ENCODE measurements at places on chromosomes 7 and 10. TPM values are rescaled to one million over a fixed set of nuclear protein-coding genes. Genes with fewer than 3 reads are reported as not detected.

The DMBT1 gene
- total RNA-seq = not detected

The PTPRZ1 gene
- total RNA-seq = not detected

DNA sequence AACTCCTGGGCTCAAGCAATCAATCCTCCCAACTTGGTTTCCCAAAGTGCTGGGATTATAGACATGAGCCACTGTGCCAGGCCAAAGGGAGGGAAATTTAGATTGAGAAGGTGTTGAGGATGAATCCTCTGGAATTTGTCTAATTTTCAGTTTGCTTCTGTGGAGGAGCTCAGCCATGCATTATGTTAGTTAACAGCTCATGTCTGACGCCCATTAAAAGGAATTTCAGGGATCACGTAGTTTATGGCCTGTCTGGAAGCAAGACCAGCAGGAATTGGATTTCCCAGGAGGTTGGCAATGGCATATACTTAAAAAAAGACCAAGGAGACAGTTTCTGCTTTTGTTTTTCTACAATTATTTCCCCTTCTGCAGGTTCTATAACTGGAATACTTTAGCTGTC lies 165.7 kb downstream of the OTUD1 start:
- peaks cover 2% of the 10 kb centered on the region for H3K27me3 ChIP-seq
- H3K36me3 ChIP-seq = no peaks in the 10 kb centered on the region

DNA sequence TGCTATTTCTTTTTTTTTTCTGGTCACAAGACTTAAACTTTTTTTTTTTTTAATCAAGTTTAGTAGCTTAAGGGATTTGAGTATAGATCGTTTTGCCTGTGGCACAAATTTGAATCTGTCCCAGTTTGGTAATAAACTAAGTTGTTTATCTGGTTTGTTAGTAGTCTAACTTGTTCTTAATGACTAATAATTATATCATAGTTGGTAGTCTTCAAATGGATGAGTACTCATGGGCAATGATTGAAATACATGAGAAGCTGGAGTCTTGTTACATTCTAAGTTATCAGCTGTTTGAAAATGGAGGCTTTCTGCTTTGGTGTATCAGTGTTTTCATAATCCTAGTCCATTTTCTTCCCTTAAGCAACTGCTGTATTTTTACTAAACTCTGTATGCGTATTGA lies 12.3 kb downstream of the BTAF1 start:
- DNase-seq = no peak
- H3K4me1 ChIP-seq = peaks cover 2% of the 10 kb centered on the region
- no peaks in the 10 kb centered on the region for H3K36me3 ChIP-seq
- H3K27me3 ChIP-seq = no peaks in the 10 kb centered on the region
- no peak overlapping the region for H3K27ac ChIP-seq

- H3K27ac ChIP-seq = no peak overlapping the region
- no peak for DNase-seq
- H3K36me3 ChIP-seq = no peaks in the 10 kb centered on the region
- peaks cover 3% of the 10 kb centered on the region for H3K27me3 ChIP-seq
- H3K4me3 ChIP-seq = no peak overlapping the region
Observed at GRCh38 chr7:24192691-24193090, 91.3 kb upstream of the NPY start.

The SPAG6 gene
- not detected for total RNA-seq

- H3K4me1 ChIP-seq = peaks cover 36% of the 10 kb centered on the region
- H3K36me3 ChIP-seq = peaks cover 60% of the 10 kb centered on the region
- H3K27me3 ChIP-seq = no peaks in the 10 kb centered on the region
- DNase-seq = no peak
Observed at GRCh38 chr7:106871793-106872571, 6.9 kb downstream of the PIK3CG start.

DNA sequence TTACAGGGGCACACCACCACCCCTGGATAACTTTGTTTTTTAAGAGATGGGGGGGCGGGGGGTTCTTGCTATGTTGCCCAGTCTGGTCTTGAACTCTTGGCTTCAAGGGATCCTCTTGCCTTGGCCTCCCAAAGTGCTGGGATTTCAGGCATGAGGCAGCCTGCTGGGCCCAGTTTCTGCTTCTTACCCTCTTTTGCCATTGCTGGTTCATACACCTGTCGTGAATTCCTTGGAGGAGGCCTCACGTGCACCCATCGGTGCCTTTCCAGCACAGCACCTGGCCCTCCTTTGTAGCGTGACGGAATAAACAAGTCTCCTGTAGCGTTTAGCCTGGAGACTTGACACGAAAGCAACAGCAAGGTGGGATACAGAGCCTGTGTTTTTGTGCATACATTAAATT lies 75.5 kb downstream of the CARD11 start:
- H3K27me3 ChIP-seq = no peaks in the 10 kb centered on the region
- DNase-seq = no peak
- H3K36me3 ChIP-seq = peaks cover 3% of the 10 kb centered on the region
- no peak overlapping the region for H3K4me3 ChIP-seq
- no peak overlapping the region for H3K27ac ChIP-seq

GRCh38 chr7:22445140-22445743 lies 54.7 kb downstream of the STEAP1B start:
- no peaks in the 10 kb centered on the region for H3K27me3 ChIP-seq
- DNase-seq = no peak
- H3K4me3 ChIP-seq = no peak overlapping the region
- H3K27ac ChIP-seq = no peak overlapping the region

GRCh38 chr10:108180878-108181277 lies 1016.4 kb upstream of the SORCS1 start:
- no peak overlapping the region for H3K27ac ChIP-seq
- DNase-seq = no peak
- no peaks in the 10 kb centered on the region for H3K4me1 ChIP-seq
- H3K4me3 ChIP-seq = no peak overlapping the region
- no peaks in the 10 kb centered on the region for H3K27me3 ChIP-seq
- H3K36me3 ChIP-seq = no peaks in the 10 kb centered on the region

The MUC12 gene
- total RNA-seq = 0.51 TPM

The CADPS2 gene
- 0.16 TPM for total RNA-seq

GRCh38 chr7:17598846-17599245 lies 300.4 kb downstream of the AHR start:
- DNase-seq = no peak
- H3K36me3 ChIP-seq = no peaks in the 10 kb centered on the region
- no peak overlapping the region for H3K27ac ChIP-seq
- H3K4me1 ChIP-seq = no peaks in the 10 kb centered on the region

DNA sequence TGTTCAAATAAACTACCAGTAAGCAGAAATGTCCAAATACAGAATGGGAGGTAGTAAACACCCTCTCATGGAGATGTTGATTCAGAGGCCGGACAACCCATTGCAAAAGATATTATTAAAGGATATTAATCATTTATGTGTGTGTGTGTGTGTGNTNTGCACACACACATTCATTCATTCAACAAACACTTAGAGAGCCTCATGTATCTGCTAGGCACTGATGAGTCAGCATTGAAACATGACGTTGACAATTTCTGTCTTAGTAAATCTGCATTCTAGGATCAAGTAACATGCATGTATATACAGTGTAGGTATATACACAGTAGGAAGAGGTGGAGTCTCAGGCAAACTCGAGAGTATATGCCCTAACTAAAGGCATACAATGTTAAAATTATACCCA lies 187.0 kb downstream of the ZNF365 start:
- H3K36me3 ChIP-seq = no peaks in the 10 kb centered on the region
- peaks cover 3% of the 10 kb centered on the region for H3K27me3 ChIP-seq
- H3K4me1 ChIP-seq = no peaks in the 10 kb centered on the region
- no peak overlapping the region for H3K4me3 ChIP-seq

GRCh38 chr7:40437498-40437897 lies 302.7 kb downstream of the SUGCT start:
- no peaks in the 10 kb centered on the region for H3K27me3 ChIP-seq
- DNase-seq = no peak
- H3K4me1 ChIP-seq = no peaks in the 10 kb centered on the region
- no peak overlapping the region for H3K27ac ChIP-seq
- H3K4me3 ChIP-seq = no peak overlapping the region

The TMEM176B gene
- total RNA-seq = 0.92 TPM

- H3K36me3 ChIP-seq = no peaks in the 10 kb centered on the region
- no peaks in the 10 kb centered on the region for H3K4me1 ChIP-seq
- no peak overlapping the region for H3K27ac ChIP-seq
- H3K27me3 ChIP-seq = peaks cover 10% of the 10 kb centered on the region
- DNase-seq = no peak
Observed at GRCh38 chr7:120273476-120273975, 551 bp downstream of the KCND2 start.

DNA sequence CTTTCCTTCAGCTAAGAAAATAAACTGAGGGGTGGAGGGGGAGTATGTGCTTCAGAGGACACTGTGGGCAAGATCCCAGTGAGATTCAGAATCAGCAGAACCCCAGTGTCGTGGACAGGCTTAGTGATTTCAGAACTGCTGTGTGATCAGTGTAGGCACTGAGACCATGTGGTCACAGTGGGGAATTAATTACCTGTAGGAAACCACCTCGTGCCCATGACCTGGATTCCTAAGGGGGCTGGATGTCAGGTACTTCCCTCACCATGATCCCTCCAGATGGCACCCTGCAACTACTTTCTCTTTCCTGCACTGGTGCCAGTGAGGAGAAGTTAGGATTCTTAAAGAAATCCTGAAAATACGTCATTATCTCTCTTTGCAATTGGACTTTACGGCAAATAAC lies 64.4 kb downstream of the HBP1 start:
- DNase-seq = no peak
- H3K27me3 ChIP-seq = no peaks in the 10 kb centered on the region
- H3K36me3 ChIP-seq = no peaks in the 10 kb centered on the region
- no peaks in the 10 kb centered on the region for H3K4me1 ChIP-seq
- no peak overlapping the region for H3K4me3 ChIP-seq

GRCh38 chr7:91557789-91558404 lies 293.7 kb downstream of the FZD1 start:
- H3K27ac ChIP-seq = no peak overlapping the region
- DNase-seq = no peak
- no peak overlapping the region for H3K4me3 ChIP-seq

DNA sequence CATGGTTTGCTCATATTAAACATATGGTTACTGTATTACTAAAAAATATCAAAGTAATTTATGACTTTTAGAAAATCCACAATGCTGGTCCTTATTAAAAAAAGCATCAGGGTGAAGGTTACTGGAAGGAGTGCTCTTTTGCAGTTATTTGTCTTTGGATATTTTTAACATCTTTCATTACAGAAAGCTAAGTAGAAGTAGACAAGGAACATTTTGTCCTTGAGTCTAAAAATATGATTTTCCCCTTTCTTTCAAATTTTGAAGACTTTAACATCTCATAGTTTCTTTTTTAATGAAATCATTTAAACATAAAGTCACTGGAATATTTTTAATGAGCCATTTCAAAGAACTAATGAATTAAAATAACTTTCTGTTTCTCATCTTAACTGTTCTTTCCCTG lies 110.1 kb upstream of the TNS3 start:
- no peak overlapping the region for H3K27ac ChIP-seq
- no peaks in the 10 kb centered on the region for H3K36me3 ChIP-seq
- no peak for DNase-seq
- no peaks in the 10 kb centered on the region for H3K4me1 ChIP-seq
- H3K27me3 ChIP-seq = peaks cover 2% of the 10 kb centered on the region

GRCh38 chr7:42448901-42449300 lies 211.9 kb upstream of the GLI3 start:
- DNase-seq = no peak
- no peaks in the 10 kb centered on the region for H3K36me3 ChIP-seq

- H3K27me3 ChIP-seq = no peaks in the 10 kb centered on the region
- H3K4me3 ChIP-seq = no peak overlapping the region
- H3K4me1 ChIP-seq = no peaks in the 10 kb centered on the region
- H3K36me3 ChIP-seq = no peaks in the 10 kb centered on the region
- H3K27ac ChIP-seq = no peak overlapping the region
Observed at GRCh38 chr10:2143213-2143835, 406.0 kb upstream of the ADARB2 start.

DNA sequence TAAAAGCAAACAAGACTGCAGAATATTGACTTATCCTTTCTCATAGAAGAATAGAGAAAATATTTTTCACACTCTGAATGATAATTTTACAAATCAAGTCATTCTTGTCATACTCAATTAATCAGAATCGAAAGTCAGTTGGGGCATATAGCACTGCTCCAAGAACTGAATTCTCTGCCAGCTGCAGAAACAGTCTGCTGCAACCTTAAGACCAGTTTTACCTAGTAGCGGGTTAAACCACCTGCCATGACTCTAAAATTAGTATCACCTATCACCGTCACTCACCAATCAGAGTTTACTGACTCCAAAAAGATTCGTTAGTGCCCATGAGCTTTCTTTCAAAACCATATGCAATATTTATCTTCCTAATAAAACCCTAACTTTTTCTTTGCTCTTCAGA lies 429.0 kb upstream of the GRM3 start:
- no peak for DNase-seq
- H3K27me3 ChIP-seq = no peaks in the 10 kb centered on the region
- H3K4me1 ChIP-seq = no peaks in the 10 kb centered on the region

- H3K4me3 ChIP-seq = no peak overlapping the region
- H3K27me3 ChIP-seq = peaks cover 10% of the 10 kb centered on the region
- H3K36me3 ChIP-seq = no peaks in the 10 kb centered on the region
- no peak for DNase-seq
Observed at GRCh38 chr10:48572414-48572813, 32.5 kb downstream of the ARHGAP22 start.

DNA sequence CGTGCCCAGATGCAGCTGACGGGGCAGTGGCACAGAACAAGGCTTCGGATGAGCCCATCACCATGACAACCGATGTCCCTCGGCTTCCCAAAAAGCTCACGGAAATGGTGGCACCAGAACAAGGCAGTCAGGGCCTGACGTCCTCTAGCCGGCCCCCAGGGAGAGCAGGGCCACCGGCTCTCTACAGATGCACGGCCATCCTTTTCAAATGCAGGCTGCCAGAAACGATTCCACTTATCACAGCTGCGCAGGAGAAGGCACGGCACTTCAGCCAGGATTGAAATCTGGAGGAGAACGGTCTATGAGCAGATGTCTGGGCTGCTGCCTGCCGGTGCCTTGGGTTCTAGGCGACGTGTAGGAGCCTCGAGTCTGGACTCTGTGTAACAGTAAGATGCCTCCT lies 223.8 kb downstream of the ZMYND11 start:
- H3K4me3 ChIP-seq = no peak overlapping the region
- H3K36me3 ChIP-seq = peaks cover 18% of the 10 kb centered on the region
- no peaks in the 10 kb centered on the region for H3K4me1 ChIP-seq
- DNase-seq = no peak
- H3K27ac ChIP-seq = no peak overlapping the region

GRCh38 chr10:126919426-126919825 lies 14.2 kb downstream of the DOCK1 start:
- no peaks in the 10 kb centered on the region for H3K36me3 ChIP-seq
- DNase-seq = no peak
- H3K4me1 ChIP-seq = no peaks in the 10 kb centered on the region
- no peak overlapping the region for H3K4me3 ChIP-seq
- no peak overlapping the region for H3K27ac ChIP-seq

- no peaks in the 10 kb centered on the region for H3K27me3 ChIP-seq
- DNase-seq = no peak
- no peak overlapping the region for H3K27ac ChIP-seq
Observed at GRCh38 chr10:44827431-44828006, 83.6 kb upstream of the TMEM72 start.

DNA sequence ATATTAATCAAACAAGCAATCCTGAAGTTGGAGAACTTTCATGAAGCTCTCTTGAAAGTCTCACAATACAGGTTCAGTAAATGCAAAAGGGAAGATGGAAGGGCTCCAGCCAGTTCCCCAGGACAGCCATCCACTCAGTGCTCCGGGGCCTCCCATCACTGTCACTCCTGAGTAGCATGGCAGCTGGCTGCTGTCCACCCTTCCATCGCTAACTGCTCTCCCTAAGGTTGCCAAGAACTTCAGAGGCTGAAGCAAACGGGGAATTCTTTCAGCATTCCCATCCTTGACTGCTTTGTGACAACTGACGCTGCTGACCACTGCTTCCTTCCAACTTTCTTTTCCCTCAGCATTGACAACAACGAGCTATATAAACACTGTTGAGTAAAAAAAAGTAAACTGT lies 69.1 kb downstream of the VPS41 start:
- no peaks in the 10 kb centered on the region for H3K27me3 ChIP-seq
- no peaks in the 10 kb centered on the region for H3K36me3 ChIP-seq
- no peak for DNase-seq
- no peak overlapping the region for H3K4me3 ChIP-seq
- no peak overlapping the region for H3K27ac ChIP-seq
- no peaks in the 10 kb centered on the region for H3K4me1 ChIP-seq

Data from T-cell (primary cell).